ENCODE measurements at places on chromosomes 16 and 17.

DNA sequence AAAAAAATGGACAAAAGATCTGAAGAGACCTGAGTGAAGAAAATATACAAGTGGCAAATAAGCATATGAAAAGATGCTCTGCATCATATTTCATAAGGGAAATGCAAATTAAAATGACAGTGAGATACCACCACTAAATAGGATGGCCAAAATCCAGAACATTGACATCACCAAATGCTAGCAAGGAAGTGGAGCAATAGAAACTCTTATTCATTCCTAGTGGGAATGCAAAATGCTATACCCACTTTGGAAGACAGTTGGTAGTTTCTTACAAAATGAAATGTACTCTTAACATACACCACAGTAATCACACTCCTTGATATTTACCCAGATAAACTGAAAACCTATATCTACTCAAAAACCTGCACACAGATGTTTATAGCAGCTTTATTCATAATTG, 33.6 kb downstream of the DHRS7B start:
- DNase-seq: no peak

DNA sequence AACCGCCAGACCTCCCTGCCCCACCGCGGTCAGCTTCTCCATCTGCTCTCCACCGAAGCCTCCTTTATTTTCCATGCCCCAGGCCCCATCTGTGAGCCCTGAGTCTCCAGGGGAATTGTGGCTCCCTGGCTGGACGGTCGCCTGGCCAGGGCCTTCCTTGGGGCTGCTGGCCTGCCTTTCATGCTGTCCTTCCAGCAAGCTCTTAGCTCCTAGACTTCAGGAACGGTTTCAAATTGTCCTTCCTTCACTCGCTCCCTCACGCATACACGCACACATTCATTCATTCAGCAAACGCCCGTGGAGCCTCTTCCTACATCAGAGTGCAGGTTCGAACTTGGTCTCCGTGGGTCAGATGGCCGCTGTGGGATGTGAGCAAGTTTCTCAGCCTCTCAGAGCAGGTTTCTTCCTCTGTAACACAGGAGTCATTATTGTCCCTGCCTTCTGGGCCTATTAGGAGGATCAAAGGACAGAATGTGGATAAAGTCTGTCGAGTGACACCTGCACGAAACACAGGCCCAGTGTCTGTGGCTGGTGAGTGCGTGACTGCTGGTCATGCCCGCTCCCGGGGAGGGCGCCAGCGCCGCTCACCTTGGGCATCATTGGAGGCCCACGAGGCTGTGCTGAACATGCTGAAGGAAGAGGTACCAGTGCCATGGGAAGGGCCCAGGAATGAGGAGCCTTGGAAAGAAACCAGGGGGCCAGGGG, 18.7 kb upstream of the GSE1 start:
- no peak for DNase-seq

- no peak for DNase-seq
These were observed 31.2 kb downstream of the PIMREG start for GRCh38 chr17:6475411-6475810.

DNA sequence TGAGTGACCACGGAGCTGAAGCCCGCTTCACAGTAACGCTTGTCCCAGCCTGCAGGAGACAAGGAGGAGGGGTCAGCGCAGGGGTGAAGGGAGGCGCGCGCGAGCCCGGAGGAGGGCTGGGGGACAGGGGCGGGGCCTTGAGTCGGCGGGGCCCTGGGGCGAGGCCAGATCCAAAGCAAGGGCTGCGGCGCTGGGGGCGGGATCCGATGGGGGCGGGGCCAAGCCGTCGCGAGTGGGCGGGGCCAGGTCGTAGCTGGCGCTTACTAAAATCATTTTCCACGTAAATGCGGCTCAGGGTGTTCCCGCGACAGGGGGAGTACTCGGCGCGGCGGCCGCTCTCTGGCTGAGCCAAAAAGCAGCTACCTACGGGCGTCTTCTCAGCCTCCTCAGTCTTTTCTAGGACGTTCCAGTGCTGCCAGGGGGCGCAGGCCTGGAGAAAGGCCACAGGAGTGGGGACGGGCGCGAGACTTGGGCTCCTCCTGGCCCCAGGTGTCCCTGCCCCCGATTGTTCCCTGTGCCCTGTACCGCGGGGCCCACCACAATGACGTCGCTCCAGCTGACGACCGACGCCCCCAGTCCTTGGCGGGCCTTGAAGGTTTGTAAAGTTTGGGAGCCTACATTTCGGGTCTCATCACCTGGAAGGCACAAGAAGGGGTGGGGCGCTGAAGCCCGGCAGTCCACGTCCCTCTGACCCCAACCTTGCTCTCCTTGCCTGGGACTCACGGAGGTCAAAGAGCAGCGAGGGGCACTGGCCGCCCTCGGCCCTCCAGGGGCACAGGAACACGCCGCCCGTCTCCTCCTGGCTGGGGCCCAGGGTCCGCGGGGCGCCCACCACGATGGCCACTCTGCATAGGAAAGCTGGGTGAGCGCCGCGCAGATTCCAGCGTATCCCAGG, 3.9 kb downstream of the ITGA2B start:
- peak; percentile 69 for DNase-seq

DNA sequence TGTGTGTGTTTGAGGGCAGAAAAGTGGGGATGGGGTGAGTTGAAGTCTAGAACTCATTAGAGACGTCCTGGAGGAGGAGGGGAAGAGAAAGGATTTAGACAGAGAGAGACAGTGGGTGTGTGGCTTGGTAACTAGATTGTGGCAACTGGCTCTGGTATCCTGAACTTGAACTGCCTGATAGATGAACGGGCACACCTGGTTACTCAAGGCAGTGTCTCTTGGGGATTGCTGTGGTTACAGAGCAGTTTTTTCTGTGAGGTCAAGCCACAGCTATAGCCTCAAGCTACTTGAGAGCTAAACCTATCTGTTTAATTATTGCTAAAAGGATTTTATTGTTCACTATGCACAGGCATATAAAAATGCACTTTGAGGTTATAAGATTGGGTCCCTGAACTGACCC, 29.8 kb upstream of the MYH2 start:
- DNase-seq: no peak
